ENCODE measurements at places on chromosomes 3 and 15.
A peak's percentile ranks its signal among the peaks of the same experiment; 100 is the strongest.

- no peak for DNase-seq
Measured at GRCh38 chr3:108834551-108834950, 12.0 kb downstream of the TRAT1 start.

DNA sequence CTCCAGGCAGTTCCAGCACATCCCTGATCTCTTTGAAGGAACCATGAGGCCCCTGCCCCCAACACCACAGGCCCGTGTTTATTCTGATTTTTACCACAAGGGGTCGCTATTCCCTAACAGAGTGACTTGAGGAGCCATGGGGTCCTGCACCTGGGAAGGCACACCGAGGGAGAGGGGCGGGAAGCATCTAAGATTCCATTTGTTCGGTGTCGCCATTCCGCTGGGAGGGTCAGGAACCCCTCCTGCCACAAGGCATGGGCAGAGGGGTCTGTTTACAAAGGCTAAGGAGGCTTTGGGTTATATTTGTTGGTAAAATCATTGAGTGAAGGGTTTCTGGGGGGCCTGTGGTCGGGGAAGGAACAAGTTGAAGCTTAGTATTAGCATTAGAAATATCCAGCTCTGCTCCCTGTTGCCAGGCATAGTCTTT, 77.1 kb downstream of the WDR76 start:
- peak; percentile 73 for DNase-seq

- no peak for DNase-seq
Measured at GRCh38 chr15:92843814-92844213, 56.3 kb upstream of the CHD2 start.

GRCh38 chr3:17955411-17955810, 213.0 kb upstream of the TBC1D5 start:
- DNase-seq: no peak

DNA sequence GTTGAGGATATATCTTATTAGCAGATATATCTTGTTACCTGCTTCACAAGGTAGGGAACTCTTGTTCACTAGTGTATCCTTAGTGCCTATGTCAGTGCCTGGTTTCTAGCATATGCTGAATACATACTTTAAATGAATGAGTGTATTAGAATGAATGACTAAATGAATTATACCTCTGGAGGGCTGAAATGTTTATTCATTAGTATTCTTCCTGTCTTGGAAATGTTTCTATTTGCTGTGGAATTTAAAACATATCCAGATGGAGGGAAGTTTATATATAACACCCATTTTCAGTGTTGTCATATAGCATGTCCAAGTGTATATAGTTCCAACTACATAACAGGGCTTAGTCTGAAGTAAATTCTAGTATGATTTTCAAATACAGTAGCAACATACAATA, 581.5 kb downstream of the TBL1XR1 start:
- no peak for DNase-seq

DNA sequence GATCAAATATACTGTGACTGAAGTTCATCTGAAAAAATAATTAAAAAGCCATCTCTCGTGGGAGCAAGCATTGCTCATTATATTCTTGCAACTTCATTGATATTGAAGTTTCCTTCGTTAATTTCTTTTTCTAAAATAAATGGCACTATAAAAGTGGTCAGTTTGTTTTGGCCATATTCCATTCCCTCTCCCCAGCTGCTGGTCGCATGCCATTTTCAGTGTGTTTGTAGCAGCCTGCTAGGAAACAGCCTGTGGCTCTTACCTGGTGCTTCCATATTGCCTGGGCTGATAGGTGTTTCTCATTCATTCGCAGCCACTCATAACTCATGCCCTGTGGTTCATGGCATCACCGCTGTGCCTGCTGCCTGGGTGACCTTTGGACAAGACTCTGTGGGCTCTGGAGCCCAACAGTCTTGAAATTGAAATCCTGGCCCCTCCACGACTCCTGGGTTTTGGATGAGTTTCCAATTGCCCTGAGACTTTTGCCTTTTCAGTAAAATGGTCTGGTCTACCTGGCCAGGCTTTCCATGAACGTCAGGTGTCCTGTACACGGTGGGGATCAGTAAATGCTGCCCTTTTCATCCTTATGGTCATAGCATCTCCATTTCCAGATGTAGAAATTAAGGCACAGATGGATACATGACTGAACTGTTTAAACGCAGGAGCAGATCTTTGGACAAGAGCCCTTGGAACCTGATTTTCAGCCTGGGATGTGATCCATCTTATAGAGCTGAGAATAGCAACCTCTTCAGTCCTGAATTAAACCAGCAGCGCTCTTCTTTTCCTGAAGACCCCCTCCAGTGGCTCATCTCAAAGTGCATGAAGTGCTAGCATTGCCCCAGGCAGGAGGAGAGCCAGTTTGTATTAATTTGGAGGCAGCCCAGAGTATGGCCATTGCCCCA, 69.4 kb downstream of the SLCO3A1 start:
- DNase-seq: no peak
